ENCODE measurements at places on chromosomes 2 and 18. TPM values are rescaled to one million over a fixed set of nuclear protein-coding genes. Genes with fewer than 3 reads are reported as not detected.

DNA sequence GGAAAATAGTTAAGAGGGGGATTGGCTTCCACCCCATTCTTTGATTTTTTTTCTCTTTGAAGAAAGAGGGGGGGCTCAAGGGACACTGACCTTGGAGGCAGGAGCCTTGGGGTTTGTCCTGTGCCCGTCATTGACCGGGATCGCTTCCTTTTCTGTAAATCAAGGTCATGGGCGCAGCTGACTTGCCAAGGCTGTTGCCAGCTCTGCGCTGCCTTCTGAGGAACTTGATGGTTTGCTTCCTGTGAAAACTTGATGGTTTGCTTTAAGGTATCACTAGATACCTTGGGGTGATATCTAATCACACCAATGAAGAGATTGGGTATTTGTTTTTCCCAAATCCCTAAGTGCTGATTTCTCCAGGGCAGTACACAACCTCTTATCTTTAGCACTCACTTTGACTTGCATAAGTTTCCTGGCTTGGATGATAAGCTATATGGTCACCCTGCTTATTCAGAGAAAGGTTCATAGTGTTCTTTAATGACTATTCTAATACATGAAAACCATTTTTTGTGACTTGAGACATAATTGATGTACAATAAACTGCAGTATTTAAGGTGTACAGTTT, 56.0 kb downstream of the DGKD start:
- no peak overlapping the region for H3K27ac ChIP-seq
- peaks cover 23% of the 10 kb centered on the region for H3K36me3 ChIP-seq
- H3K4me3 ChIP-seq = no peak overlapping the region
- no peaks in the 10 kb centered on the region for H3K4me1 ChIP-seq

DNA sequence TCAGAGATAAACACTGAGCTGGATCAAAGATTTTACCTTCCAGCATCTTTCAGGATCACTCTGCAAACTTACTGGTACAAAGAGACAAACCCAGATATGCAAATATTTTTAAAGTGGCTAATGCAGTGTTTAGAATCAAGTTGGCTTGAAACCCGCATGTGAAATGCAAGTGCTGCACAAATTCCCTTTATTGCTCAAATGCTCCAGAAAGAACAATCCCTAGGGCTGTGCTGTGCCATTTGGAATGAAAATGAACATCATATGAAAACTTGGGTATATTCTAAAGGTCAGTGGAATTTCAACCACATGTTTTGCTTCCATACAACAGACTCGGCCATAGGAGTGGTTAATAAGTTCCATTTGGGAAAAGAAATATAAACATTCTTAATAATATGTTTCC, 139.1 kb downstream of the VWC2L start:
- no peaks in the 10 kb centered on the region for H3K36me3 ChIP-seq
- no peak overlapping the region for H3K27ac ChIP-seq
- no peak for DNase-seq
- H3K27me3 ChIP-seq = no peaks in the 10 kb centered on the region
- peaks cover 8% of the 10 kb centered on the region for H3K4me1 ChIP-seq

Gene OR6B2
- not detected for total RNA-seq

Gene KLHL29
- 7.3 TPM for total RNA-seq

DNA sequence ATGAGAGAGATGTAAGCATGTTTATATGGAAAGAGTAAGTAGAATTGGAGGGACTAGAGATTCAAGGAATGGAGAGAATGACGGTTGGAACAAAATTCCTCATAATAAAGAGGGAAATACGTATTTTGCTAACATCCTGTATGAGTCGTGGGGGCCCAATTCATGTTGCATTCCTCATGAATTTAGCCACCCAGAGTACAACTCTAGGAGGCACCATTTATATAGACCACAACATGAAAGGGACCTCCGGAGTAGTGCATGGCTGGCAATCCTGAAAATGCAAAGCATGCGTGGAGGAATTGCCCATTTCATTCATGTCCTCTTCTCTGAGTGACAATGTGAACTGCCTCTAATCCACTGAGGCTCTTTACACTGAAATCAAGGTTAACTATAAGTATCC, 168.2 kb downstream of the ZEB2 start:
- no peaks in the 10 kb centered on the region for H3K36me3 ChIP-seq
- H3K27ac ChIP-seq = no peak overlapping the region
- no peak for DNase-seq
- H3K27me3 ChIP-seq = no peaks in the 10 kb centered on the region
- H3K4me1 ChIP-seq = peaks cover 55% of the 10 kb centered on the region

GRCh38 chr2:48173141-48173540, 266.8 kb upstream of the FBXO11 start:
- DNase-seq = no peak
- H3K27ac ChIP-seq = no peak overlapping the region
- no peaks in the 10 kb centered on the region for H3K36me3 ChIP-seq

- no peaks in the 10 kb centered on the region for H3K4me1 ChIP-seq
- H3K36me3 ChIP-seq = peaks cover 7% of the 10 kb centered on the region
- DNase-seq = no peak
- H3K27ac ChIP-seq = no peak overlapping the region
Observed at GRCh38 chr2:206176901-206177300, 17.2 kb downstream of the EEF1B2 start.

Gene ANKRD53
- total RNA-seq = 1.2 TPM

Gene TMEFF2
- total RNA-seq = 1.8 TPM

Gene LRRTM4
- total RNA-seq = 10.1 TPM
